CD4-positive, alpha-beta T cell (primary cell): ENCODE measurements at places on chromosomes 2 and 18.

DNA sequence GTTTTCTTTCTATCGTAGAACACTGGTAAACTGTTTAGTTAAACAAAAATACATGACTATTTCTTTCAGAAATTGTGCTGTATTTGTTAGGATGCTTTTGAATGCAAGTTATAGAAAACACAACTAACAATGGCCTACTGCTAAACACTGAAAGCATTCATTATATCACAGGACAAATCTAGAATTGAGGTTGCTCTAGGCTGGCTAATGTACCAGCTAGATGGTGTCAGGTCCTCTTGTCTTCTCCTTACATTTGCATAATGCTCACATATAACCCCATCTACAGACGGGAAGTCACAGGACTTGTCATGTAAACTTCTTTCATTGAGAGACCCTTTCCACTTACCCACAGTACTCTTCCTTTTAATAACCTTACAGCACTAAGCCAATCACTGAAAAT lies 586.8 kb downstream of the DSC3 start:
- no peak for DNase-seq

- no peak for DNase-seq
Measured at GRCh38 chr2:213243189-213244044, 40.8 kb upstream of the SPAG16 start.

DNA sequence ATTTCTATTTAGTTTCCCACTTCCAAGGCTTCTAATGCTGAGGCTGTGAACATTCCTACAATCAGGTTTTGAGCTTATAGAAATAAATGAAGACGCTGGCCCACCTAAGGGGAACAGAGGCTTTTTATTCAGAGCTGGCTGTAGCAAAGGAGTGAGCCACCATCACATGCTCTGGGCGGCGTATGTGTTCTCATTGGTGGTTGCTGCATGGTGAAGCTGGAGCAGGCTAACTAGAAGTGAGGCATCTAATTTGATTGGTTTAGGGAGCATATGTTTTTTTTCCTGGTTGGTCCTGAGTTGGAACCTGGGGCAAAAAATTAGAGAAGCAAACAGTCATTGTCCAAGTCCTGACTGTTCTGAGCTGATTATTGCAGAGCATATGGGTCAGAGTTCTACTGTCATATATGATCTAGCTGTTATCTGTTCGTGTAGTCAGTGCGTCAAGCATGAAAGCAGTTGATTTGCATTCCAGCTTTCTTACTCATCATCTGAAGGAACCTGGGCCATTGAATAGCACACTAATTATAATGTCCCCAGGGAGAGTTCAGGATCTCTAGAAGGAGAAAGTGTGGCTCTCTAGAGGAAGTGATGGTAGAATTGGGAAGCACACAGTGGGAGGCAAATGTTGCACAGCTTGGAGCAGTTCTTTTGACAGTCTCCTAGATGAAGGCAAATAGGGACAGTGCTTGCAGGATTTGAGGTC lies 279.6 kb downstream of the PARD3B start:
- DNase-seq, result no peak

- no peak for DNase-seq
Measured at GRCh38 chr2:191936882-191937405, 90.1 kb upstream of the CAVIN2 start.

- no peak for DNase-seq
Measured at GRCh38 chr2:102075479-102075878, 67.1 kb upstream of the IL1R1 start.

GRCh38 chr2:174334781-174335251 lies at the start of gene SP9:
SP9 (plus strand) TSS chr2:174334954; CDS start chr2:174335093, 139 bp downstream.
- no peak for DNase-seq

DNA sequence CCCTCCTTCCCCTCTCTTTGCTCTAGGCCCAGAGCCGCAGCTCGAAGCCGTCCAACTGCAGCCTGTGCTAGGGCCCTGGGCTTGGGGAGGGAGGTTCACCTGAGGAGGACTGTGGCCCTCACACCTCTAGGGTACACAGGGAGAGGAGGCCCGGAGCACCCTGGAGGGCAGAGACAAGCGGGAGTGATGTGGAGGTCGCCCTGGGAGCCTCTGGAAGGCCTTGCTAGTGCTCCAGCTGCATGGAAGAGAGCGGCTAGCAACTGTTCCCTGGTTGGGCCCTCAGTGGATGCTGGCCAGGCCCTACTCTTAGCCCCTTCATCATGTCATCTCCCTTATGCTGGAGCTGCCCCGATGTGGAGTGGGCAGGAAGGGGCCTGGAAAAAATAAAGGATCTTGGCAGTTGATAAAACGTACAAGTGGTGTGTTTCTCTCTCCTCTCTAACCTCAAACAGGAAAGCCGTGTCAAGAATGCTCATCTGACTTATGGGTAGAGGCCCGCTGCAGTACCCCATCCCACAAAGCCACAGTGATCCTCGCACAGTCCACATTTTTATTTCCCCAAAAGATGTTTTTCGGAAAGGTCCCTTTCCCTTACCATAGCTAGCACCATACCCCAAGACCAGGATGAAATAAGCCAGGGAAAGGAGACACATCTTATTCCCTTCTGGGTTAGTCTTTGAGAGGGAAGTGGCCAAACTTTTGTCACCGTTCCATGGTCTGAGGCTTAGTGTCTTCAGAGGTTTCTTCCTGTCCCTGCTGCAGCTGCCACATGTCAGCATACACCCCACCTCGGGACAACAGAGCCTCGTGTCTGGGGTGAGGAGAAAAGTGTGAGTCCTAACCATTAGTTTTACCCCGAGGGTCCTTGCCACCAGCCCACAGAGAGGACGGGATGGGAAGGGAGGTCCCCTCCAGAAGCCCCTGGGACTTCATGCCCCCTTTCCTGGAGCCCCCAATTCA lies 2.9 kb downstream of the ZFAND2B start:
- DNase-seq, result no peak

- no peak for DNase-seq
Measured at GRCh38 chr2:65499216-65499615, 66.8 kb upstream of the SPRED2 start.

DNA sequence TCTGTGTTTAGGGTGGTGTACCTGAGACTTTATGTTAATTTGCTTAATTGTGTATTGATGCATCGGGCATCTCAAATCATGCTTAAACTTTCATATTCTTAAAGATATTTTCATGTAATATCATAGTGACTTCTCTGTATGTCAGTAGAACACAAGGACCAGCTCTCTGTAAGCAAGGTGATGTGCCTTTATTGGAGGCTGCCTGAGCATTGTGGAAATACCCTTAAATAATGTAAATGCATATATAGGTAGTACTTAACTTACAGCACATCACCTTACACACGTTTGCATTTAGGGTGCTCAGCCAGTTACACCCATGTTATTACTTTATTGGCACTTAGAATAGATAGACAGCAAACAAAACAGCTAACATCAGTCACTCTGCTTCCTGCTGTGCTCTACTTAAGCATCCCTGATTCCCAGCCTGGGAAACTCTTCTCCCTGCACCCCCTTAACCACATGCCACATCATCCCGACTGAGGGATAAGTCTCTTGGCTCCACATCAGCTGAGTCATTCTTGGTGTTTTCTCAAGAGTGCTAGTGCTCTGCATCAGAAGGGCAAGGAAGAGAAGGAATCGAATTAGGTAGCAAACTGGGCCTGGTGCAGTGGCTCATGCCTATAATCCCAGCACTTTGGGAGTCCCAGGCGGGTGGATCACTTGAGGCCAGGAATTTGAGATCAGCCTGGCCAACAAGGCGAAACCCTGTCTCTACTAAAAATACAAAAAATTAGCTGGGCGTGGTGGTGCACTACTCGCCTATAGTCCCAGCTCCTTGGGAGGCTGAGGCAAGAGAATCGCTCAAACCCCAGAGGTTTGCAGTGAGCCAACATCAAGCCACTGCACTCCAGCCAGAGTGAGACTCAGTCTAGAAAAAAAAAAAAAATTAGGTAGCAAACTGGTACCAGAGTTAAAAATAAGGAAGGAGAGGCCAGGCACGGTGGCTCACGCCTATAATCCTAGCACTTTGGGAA lies 108.7 kb downstream of the MAP3K20 start:
- DNase-seq, result no peak
